NCI-H345 (cell line): ENCODE measurements at places on chromosomes 2 and 18.

DNA sequence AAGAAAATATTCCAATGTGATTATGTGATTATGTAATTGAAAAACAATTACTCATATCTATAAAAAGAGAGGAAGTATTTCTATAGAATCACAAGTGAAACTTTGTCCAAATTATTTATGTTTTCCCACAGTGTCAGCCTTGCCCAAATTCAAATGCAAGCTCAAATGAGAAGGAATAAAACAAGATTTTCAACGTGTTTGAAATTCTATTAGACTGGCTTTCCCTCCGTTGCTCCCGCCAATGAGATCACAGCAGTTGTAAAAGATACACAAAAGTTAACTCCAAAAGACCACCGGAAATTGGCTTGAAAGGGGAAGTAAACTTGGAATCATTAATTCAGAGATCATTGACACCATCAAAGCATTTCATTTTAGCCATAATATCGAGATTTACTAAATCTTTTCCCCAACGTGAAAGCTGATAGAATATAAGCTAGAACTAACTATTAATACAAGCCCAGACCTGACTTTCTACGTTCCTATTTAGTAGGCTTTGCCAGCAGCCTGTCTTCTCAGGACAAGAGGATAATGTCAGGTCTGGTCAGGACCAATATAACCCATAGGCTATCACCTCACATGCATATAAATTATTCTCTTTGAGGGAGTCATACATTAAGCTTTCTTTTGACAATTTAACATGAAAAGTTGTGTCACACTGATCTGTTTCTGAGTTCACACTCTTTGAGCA lies 222.6 kb upstream of the CHAC2 start:
- DNase-seq, result no peak

DNA sequence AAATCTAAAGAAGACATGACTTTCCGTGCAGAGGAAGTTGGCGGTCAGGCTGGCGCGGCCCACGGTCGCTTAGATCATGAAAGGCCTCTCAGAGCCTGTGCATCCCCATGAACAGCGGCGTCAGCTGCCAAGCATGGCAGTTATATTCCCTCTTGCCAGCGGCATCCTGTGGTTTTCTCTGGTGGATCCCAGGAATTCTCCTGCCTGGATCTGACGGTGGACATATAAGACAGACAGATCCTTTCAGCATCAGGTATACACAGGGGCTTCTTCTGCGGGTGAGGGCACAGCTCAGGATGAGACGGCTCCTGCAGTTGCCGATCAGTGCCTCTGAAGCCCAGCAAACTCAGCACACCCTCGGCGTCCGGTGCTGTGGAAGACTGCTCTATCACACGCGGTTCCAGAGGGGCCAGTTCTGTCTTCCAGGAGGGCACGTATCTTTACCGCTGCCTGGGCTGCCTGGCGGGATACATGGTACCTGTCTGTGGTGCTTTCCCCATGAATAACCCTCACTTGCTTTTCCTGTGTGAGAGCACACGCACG lies 157.8 kb downstream of the LDLRAD4 start:
- no peak for DNase-seq

DNA sequence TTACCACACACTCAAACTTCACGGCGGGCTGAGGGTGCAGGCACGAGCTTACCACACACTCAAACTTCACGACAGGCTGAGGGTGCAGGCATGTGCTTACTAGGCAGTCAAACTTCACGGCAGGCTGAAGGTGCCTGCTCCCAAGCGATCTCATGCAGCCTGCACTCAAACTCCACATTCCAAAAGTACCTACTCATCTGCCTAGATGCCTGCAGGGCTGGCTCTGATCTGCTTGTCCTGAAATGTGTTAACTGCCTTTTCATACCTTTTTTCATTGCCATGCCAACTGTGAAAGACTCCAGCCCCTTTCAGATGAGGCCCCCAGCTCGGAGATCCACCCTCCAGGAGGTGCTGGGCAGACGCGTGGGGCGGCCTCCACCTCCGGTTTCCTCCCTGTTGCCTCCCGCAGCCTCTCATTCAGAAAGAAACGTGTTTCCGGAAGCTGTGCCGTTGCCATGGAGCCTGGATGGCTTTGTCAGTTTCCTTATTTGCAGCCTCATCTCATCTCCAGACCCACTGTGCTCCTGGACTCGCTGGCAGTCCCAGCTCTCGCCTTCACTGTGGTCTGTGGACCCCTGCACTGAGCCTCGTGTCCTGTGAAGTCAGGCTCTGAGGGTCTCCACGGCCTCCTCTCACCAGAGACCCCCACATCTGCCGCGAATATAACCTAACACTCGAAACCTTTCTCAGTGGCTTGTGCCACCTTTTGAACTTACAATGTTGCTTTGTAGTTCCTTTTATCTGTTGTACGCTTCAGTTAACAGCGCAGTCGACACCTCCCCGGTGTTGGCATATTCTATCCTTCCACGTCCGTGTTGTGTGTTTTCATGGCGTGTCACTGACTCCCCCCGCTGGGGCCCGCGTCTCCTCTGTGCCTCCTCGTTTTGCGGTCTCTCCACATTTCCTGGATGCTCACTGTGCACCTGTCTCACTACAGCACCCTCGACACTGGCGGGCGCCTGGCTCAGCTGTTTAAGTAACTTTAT lies 106.1 kb upstream of the ALKAL2 start:
- DNase-seq, result peak; percentile 64

- no peak for DNase-seq
These were observed 9.6 kb downstream of the SERPINB2 start for GRCh38 chr18:63897072-63897471.

DNA sequence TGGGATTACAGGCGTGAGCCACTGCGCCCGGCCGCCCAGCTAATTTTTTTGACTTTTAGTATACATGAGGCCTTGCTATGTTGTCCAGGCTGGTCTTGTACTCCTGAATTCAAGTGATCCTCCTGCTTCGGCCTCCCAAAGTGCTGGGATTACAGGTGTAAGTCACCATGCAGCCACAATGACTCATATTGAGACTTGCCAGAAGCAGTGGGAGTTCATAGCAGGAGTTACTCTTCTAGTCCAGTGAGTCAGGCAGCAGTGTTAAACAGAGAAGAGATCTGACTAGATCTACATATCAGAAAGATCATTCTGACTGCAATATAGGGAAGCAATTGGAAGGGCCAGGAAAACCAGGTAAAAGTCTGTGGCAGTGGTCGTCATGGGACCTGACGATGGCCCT lies 1.5 kb upstream of the FLACC1 start:
- no peak for DNase-seq

DNA sequence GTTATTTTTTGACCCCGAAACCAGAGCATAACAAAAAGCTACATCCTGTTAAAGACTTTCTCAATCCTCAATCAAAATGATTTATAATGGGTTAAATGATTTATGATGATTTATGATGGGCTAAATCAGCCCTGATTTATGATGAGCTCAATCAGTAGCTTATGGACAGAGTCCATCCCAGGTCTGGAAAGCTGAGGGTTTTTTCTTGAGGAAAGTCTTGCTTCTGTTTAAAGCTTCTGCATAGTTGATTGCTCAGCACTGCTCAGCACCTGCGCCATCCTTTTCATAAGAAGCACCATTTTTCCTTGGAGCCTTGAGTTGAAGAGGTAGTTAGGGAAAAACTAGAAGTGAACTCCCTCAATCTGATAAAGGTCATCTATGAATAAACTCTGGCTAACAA lies 356.8 kb downstream of the CYRIA start:
- DNase-seq, result no peak

GRCh38 chr2:38871432-38871831 lies 4.3 kb downstream of the DHX57 start:
- no peak for DNase-seq

DNA sequence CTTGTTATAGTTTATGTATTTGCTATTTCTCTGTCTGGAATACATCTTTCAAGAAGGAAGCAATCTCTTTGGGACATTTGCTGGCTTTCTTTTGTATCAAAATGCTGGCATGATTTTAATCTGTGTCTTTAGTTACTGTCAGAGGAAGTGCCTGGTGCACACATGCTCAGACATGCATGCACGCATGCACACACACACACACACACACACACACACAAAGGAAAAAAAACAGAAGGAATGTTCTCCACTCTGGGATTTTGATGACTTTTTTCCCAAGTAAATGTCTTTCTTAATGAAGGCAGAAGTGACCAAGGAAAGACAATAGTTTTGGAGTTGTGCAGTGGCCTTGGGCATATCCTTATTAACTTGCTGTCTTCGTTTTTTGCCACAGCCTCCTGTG lies 6.7 kb downstream of the GNAL start:
- DNase-seq, result no peak

- DNase-seq, result no peak
These were observed 81.8 kb downstream of the CERKL start for GRCh38 chr2:181575024-181575649.

DNA sequence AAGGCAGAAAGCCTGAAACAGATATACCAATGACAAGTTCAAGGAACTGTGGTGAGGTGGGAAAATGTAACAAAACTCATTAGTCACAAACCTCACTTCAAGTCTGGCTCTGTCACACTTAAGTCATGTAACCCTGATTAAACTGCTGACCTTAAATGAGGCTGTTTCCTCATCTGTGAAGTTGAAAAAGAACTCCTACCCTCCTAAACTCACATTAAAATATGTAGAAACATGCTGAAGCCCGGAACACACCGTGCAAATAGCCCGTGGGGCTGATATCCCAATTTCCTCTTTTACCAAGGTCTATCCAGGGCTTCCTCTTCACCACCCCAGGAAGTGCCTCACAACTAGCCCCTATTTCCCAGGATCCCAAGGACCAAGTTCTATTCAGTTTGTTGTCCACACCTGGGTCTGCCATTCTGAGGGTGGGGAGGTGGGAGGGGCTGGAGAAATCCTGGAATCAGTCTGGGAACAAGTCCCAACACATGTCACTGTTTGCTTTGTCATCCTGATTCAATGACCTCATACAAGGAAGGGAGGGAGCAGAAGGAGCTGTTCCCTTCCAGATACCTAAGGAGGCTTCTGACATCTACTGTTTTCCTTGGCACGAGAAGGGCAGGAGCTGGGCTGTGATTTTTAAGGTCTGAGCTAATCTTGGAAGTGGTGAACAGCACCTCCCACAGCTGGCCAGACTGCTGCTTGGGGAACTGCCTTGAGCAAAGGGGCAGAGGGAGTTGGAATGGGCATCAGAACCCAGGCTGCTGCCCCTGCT lies 42.3 kb downstream of the SLC4A1AP start:
- peak; percentile 34 for DNase-seq

GRCh38 chr2:59073286-59073685 lies 832.2 kb upstream of the FANCL start:
- no peak for DNase-seq

DNA sequence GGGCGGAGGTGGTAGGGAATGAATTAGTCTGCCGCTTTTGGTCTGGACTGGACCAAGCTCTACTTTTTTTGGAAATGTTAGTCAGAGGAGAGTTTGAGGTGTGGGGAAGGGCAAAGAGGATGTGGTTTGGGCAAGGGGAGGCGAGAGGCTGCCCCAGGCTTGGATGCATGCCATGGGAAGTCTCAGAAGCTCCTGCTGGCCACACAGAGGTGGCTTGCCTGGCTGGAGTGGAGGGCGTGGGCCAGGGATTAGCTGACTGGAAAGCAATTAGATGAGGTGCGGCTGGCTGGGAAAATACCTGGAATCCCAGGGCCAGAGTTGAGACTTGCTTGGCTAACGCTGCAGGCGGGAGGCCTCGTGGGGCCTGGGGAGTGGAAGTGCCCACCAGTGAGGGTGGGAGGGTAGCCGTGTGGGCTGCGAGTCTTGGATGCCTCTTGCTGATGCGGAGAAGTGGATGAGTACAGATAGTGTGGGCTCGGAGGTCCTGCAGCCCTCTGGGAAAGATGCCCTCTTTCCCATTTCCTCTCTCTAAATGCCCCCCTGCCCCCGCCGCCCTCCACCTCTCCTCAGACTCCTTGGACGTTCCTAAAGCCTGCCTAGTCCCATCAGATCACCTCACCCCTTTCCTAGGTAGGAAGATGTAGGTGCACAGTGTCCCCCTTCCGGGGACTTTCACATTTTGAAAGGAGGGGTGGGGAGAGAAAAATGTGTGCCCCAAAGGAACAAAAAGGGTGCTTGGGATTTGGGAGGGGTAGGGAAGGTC lies 117.6 kb downstream of the SMAD7 start:
- DNase-seq, result no peak

GRCh38 chr18:34863702-34864101 lies 153.6 kb downstream of the DTNA start:
- DNase-seq, result no peak

- no peak for DNase-seq
These were observed 62.4 kb upstream of the MMADHC start for GRCh38 chr2:149650006-149650405.

- DNase-seq, result no peak
These were observed 1.3 kb downstream of the OSBPL6 start for GRCh38 chr2:178195390-178196166.

DNA sequence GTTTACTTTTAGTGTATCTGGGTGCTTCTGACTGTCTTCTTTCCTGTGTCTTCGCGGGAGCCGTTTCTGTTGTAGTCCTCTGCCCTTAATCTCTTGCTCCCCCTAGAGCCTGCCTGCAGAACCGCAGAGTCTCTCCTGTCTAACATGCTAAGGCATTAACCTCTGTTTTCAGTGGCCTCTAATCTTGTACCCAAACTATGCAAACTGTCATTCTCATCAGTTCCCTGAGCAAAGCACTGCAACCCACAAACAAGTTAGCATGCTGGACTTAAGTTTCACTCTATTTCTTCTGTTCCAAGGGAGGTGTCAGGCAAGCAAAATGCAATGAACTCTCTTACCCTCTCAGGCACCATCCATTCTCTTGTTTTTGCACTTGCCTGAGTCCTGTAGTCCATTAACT lies 138.4 kb downstream of the OTX1 start:
- no peak for DNase-seq

DNA sequence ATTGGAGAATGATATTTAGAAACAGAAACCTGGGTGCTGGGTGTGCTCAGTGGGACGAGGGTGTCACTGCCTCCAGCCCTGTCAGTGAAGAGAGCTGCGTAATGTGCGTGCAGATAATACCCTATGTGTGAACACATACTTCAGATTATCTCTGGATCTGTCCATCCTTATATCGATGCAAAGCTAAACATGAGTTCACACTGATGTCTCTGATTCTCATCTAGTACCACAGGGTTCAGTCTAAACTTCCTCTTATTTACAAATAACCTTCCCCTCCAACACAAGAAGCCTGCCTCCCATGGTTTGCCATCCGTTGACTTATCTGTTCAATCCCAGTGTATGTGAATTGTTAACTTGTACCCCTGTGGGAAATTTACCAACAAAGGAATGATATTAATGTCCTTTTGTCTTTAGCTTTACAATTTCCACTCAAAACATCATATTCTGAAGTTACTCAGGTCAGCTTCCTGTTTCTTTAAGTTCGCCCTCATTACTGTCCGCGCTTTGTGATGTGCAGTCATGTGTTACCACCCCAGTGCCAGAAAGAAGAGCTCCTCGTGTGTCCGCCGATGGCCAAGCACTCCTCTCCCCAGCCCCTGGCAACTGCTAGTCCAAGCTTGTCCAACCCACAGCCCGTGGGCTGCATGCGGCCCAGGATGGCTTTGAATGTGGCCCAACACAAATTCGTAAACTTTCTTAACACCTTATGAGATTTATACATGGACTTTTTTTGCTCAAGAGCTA lies 108.2 kb downstream of the RTP5 start:
- DNase-seq, result no peak

DNA sequence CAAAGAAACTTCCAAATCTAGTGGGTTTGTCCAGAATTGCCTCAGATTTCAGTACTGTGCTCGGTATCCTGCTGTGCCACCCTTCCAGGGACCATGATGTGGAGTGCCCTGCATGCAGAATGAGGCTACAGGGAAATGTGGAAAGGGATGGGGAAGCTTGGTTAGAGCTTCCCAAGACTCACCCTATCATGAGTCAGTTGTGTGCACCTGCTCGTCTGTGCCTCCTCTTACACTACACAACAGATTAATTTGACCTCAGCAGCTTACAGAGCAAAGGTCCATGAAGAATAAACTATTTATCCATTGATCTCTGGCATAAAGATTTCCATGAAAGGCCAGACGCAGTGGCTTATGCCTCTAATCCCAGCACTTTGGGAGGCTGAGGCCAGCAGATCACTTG lies 21.3 kb upstream of the NCK2 start:
- no peak for DNase-seq
